ENCODE measurements at places on chromosomes 12 and 14. TPM values are rescaled to one million over a fixed set of nuclear protein-coding genes. Genes with fewer than 3 reads are reported as not detected.
A peak's percentile ranks its signal among the peaks of the same experiment; 100 is the strongest.

The GPRC5A gene
- total RNA-seq: 1.1 TPM

The PIK3C2G gene
- not detected for total RNA-seq

The CINP gene
- total RNA-seq: 36.8 TPM

The MEG3 gene
- total RNA-seq: 86.5 TPM

The C14orf132 gene
- total RNA-seq: 16.4 TPM

The SLC38A4 gene
- total RNA-seq: 0.88 TPM

The GALNT16 gene
- total RNA-seq: 36.4 TPM

The ALDH1L2 gene
- total RNA-seq: 10.4 TPM

The DLK1 gene
- not detected for total RNA-seq

The IRAK4 gene
- 97.9 TPM for total RNA-seq

The KRT80 gene
- total RNA-seq: not detected

- H3K4me1 ChIP-seq: no peaks in the 10 kb centered on the region
- no peaks in the 10 kb centered on the region for H3K36me3 ChIP-seq
- peak; percentile 63 for DNase-seq
Observed at GRCh38 chr12:33052141-33053051, 155.8 kb upstream of the PKP2 start.

DNA sequence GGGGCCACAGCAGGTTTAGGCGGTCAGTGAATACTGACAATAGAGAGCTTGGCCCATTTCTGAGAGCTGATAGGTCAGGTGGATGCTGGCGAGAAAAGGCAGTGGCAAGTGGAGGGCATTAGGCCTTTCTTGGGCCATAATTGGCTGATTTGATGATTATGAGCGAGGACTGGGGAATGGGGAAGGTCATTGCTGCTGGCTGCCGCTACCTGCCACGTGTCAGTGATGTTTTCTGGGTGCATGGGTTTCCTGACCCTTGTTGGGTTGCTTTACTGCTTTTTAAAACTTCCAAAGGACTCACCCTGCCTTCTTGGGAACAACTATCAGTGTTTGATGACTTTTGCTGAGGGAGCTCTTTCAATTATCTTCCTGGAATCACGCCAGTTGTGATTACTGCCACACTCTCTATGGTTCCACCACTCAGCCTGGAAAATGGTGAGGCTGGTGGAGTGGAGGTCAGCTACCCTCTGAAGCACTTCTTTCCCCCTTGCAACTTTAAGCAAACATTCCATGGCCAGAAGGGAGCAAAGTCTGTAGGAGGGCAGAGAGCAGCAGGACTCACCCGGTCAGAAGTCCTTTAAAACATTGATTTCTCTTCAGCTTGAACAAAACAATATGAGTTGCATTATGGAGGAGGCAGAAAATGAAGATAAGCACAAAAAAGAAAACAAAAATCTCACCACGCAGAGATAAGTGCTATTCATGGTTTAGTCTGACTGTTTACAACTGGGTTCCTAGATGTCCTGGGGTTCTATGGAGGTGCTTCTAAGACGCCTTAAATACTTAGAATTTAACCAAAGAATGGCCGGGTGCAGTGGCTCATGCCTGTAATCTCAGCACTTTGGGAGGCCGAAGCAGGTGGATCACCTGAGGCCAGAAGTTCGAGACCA is 12.1 kb upstream of the SLC10A1 start:
- DNase-seq: no peak
- H3K4me3 ChIP-seq: no peak overlapping the region
- H3K27me3 ChIP-seq: no peaks in the 10 kb centered on the region
- H3K27ac ChIP-seq: no peak overlapping the region
- no peaks in the 10 kb centered on the region for H3K36me3 ChIP-seq

DNA sequence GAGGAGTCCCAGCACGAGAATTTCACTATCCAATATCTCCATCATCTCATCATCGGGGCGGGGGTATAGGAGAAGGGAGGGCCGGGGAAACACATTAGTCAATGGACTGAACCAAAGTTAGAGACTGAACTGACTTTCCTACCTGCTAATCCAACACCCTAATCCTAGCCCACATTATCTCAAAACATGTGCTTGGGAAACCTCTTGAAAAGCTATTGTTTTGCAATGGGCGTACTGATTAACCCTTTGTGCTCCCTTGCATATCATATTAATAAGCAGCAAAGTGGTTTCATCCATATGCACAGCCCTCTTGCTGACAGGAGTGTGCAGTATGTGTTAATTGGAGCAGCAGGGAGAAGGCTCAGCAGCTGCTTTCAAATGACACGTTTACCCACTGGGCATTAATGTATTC is 125.7 kb upstream of the GRIP1 start:
- no peak for DNase-seq
- H3K27ac ChIP-seq: no peak overlapping the region
- H3K4me1 ChIP-seq: no peaks in the 10 kb centered on the region
- H3K4me3 ChIP-seq: no peak overlapping the region

GRCh38 chr12:108613548-108613947 is 15.7 kb upstream of the TMEM119 start:
- H3K27me3 ChIP-seq: no peaks in the 10 kb centered on the region
- H3K36me3 ChIP-seq: no peaks in the 10 kb centered on the region
- no peak for DNase-seq
- H3K27ac ChIP-seq: peak overlapping the region; percentile 44
- peaks cover 54% of the 10 kb centered on the region for H3K4me1 ChIP-seq

DNA sequence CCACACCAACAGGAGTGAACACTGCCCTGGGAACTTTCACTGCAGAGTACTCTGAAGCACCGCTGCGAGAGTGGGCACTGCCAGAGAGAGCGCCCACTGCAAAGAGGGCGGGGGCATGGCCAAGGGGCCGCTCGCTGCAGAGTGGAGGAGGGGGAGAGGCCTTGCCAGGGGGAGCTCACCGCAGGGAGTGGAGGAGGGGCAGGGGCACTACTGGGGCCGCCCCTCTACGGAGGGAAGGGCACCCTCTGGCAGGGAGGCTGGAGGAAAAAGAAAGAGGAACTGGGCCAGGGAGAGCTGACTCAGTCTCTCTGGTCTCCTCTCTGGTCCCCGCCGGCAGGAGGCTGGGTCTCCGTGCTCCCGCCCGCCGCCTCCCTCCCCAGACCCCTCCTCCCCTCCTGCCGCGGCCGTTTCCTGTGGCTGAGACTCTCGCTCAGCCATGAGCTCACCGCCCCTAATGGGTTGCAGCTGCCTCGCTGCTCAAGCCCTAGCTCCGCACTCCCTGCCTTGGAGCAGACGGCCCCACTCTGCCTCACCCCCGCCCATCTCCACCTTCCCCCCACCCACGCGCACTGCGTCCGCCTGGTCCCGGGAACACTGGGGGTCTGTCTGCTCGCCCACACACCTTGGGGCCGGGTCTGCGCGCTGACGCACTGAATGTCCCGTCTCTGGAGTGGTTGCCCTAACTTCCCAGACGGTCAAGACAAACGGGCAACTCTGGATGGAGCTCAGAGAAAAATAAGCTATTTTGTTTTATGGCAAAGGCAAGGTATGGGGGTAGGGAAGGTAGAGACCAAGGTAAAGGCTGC is 1.3 kb downstream of the ARHGEF40 start:
- H3K27me3 ChIP-seq: peaks cover 33% of the 10 kb centered on the region
- peaks cover 82% of the 10 kb centered on the region for H3K4me1 ChIP-seq

DNA sequence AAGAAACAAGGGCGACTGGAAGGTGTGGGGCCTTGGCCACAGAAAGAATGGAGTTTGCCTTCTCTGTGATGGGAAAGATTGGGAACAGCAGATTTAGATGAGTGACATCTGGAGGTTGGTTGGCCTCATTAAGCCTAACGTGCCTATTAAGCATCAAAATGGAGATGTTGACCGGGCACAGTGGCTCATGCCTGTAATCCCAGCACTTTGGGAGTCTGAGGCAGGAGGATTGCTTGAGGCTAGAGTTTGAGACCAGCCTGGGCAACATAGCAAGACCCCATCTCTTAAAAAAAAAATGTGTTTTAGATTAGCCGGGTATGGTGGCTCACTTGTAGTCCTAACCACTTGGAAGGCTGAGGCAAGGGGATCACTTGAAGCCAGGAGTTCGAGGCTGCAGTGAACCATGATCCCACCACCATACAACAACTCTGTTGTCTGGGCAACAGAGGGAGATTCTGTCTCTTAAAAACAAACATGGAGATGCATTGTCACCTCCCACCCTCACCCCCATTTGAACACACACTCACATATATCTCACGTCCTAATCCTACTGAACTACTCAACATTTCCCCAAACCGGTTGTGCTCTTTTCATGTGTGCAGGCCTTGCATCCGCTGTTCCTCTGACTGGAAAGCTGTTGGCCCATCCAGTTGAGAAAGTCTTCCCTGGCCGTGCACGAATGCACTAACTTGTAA is 172.1 kb downstream of the ETV6 start:
- peaks cover 25% of the 10 kb centered on the region for H3K36me3 ChIP-seq
- H3K27ac ChIP-seq: peak overlapping the region; percentile 77
- H3K4me3 ChIP-seq: no peak overlapping the region
- no peak for DNase-seq
- no peaks in the 10 kb centered on the region for H3K27me3 ChIP-seq

- H3K4me3 ChIP-seq: no peak overlapping the region
- DNase-seq: no peak
- no peaks in the 10 kb centered on the region for H3K36me3 ChIP-seq
- H3K4me1 ChIP-seq: no peaks in the 10 kb centered on the region
- no peaks in the 10 kb centered on the region for H3K27me3 ChIP-seq
Observed at GRCh38 chr12:24591715-24592440, 357.0 kb downstream of the BCAT1 start.

DNA sequence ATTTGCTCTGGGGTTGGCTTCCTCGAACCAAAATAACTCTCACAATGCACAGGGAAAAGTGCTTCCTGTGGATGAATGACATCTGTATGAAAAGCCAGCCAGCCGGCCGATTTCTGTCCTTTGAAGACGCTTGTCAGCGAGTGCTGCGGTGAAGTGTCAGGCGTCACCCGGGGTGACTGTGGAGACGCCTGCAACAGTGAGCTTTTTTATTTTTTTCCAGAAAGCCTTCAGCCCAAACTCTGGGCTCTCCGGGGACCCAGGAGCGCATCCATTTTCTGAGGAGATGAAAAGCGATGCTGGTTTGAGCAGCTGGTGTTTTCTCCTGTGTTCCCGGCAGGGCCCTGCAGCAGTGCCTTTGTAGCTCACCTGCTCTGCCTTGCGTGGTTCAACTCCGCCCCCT is 147.9 kb upstream of the MYL2 start:
- peak; percentile 19 for DNase-seq
- no peak overlapping the region for H3K27ac ChIP-seq
- no peaks in the 10 kb centered on the region for H3K27me3 ChIP-seq
- H3K4me3 ChIP-seq: no peak overlapping the region
- H3K4me1 ChIP-seq: peaks cover 7% of the 10 kb centered on the region

- no peaks in the 10 kb centered on the region for H3K36me3 ChIP-seq
- no peak for DNase-seq
- no peaks in the 10 kb centered on the region for H3K27me3 ChIP-seq
- H3K4me3 ChIP-seq: no peak overlapping the region
Observed at GRCh38 chr14:21791749-21792148, 118.1 kb upstream of the OR4E1 start.

DNA sequence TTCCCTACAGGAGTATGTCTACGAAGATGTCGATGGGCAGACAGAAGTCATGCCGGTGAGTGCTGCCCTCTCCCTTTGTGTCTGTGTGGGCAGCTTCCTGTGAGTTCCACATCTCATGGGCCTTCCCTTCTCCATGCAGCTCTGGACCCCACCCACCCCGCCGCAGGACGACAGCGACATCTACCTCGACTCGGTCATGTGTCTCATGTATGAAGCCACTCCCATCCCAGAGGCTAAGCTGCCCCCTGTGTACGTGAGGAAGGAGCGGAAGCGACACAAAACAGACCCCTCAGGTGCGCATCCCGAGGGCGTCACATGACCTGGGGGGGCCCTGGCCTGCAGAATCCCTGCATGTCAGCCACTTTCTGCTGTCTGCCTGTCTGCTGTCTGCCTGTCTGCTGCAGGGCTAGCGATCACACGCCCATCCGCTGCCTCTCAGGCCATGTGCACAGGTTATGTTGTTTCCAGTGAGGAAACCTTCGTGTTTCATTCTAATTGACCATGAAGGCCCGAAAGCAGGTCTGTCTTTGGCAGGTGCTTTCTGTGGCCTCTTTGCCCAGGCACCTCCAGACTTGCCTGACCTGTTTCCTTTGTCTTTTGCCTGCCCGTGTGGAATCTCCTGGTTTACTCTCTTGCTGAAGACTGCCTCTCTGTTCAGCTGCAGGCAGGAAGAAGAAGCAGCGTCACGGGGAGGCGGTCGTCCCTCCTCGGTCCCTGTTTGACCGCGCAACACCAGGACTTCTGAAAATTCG is 95.1 kb downstream of the EP400 start:
- no peak overlapping the region for H3K4me3 ChIP-seq
- H3K27me3 ChIP-seq: no peaks in the 10 kb centered on the region
- H3K36me3 ChIP-seq: peaks cover 75% of the 10 kb centered on the region
- no peaks in the 10 kb centered on the region for H3K4me1 ChIP-seq

- H3K27ac ChIP-seq: no peak overlapping the region
- H3K27me3 ChIP-seq: no peaks in the 10 kb centered on the region
- H3K4me3 ChIP-seq: no peak overlapping the region
- peaks cover 29% of the 10 kb centered on the region for H3K4me1 ChIP-seq
- H3K36me3 ChIP-seq: no peaks in the 10 kb centered on the region
Observed at GRCh38 chr14:70893858-70894291, 13.4 kb upstream of the PCNX1 start.

GRCh38 chr14:22432348-22432976 is 156.6 kb downstream of the DAD1 start:
- H3K4me3 ChIP-seq: no peak overlapping the region
- no peaks in the 10 kb centered on the region for H3K36me3 ChIP-seq

DNA sequence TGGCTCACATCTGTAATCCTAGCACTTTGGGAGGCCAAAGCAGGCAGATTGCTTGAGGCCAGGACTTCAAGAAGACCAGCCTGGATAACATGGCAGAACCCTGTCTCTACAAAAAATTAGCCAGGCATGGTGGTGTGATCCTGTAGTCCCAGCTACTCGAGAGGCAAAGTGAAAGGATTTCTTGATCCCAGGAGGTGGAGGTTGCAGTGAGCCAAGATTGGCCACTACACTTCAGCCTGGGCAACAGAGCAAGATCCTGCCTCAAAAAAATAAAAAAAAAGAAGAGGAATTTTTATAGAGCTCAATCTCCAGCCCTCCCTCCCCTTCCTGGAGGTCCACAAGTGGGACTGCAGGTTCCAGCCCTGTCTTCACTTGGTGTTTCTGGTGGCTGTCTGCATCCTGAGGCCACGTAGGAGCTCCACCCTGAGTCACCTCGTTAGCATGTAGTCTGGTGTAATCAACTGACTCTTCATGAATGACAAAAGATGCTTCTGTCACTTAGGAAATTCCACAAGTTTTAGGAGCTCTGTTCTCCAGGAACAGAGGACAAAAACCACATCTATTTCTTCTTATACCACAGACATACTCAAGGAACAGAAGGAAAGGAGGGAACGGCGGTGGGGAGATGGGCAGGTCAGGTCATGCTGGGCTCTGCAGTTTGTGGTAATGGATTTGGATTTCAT is 16.2 kb downstream of the CCDC62 start:
- H3K27ac ChIP-seq: no peak overlapping the region
- H3K36me3 ChIP-seq: no peaks in the 10 kb centered on the region
- peaks cover 9% of the 10 kb centered on the region for H3K4me1 ChIP-seq
- H3K4me3 ChIP-seq: no peak overlapping the region
- DNase-seq: no peak

DNA sequence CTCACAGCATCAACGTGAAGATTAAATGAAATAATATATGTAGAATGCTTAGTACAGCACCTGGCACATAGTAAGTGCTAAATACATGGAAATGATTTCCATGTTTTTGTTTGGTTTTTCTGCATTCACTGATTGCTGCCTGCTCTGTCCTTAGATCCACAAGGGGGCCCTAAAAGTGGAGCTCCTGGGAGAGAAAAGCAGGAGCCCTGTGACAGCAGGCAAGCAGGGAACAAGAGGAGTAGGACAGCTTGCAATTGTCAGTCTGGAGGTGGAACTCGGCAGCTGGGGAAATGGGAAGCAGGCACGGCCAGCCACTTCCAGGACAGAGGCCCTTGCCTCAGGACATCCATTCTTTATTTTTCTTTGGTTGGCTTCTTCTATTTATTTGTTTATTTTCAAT is 292.9 kb downstream of the BMP4 start:
- H3K4me1 ChIP-seq: no peaks in the 10 kb centered on the region
- H3K36me3 ChIP-seq: no peaks in the 10 kb centered on the region
- H3K27ac ChIP-seq: no peak overlapping the region
- H3K27me3 ChIP-seq: no peaks in the 10 kb centered on the region
